Central memory CD4-positive, alpha-beta T cell (primary cell): ENCODE measurements at places on chromosomes 12 and 14.

GRCh38 chr12:96077081-96077480, 41.7 kb upstream of the LTA4H start:
- no peak for DNase-seq

DNA sequence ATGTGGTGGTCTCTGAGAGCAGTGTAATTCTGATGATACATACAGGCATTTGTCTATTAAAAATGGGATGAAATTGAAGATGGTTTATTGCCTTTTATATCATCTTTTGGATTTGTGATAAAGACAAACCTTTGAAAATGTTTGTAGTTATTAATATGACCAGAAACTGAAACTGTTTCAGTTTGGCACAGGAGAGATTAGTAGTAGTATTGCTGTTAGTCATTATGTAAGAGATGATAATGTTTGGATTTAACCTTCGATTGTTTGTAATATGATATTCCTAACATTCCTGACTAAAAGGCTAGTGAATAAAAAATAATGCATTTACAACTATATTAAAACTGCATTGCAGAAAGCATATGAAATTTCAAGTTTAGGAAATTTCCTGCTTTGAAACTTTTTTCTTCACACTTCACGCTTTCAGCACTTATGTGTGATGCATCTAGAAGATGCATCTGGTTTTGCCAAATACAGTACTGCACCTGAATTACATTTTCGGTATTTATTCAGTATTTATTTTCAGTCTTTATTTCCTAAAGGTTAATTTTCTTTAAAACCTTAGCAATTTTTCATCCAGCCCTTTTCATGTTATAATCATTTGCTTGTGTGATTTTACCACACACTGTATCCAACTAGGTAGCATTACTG, 25.5 kb downstream of the ADIPOR2 start:
- DNase-seq = no peak

DNA sequence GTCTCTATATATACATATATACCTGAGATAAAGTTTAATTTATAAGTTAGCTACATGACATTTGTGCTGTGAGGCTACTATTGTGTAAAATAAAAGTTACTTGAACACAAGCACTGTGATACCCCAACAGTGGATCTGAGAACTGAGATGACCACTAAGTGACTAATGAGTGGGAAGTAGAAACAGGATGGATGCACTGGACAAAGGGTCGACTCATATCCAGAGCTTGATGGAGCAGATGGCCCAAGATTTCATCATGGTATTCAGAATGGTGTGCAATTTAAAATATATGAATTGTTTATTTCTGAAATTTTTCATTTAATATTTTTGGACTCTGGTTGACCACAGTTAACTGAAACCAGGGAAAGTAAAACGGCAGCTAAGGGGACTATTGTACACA, 908.6 kb upstream of the MDGA2 start:
- no peak for DNase-seq

- DNase-seq = no peak
Observed at GRCh38 chr12:115001571-115002180, 317.7 kb upstream of the TBX3 start.

DNA sequence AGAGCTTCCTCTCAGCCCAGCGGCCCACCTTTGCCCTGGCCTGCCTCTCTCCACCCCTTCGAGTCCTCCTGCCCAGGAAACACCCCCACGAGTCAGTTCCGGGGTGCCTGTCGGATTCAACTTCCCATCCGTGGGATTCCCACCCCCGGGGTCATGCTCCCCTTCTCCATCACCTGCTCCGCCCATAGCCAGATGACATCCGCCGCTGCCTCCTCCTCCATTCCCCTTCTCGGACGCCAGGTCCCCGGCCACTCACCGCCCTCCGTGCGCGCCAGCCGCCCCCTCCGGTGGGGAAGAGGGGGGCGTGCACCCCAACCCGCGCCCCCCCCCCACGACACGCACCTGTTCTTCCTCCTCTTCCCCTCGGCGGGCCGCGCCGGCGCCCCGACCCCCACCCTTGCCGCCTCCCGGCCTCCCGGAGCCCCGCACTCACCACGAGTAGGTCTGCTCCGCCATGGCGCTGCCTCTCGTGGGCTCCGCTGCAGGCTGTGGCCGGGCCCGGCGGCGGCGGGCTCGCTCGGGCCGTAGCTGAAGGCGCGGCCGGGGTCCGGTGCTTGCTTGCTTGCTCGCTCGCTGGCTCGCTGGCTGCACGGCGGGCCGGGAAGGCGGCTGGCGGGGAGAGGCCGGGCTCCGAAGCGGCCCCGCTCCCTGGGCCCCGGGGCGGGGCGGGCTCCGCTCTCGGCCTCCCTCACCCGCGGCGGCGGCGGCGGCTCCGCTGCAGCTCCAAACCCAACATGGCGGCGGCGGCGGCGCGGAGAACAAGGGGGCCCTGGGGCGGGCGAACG, 554 bp downstream of the SPPL3 start:
- peak; percentile 70 for DNase-seq

GRCh38 chr12:11633968-11634367, 15.5 kb upstream of the ETV6 start:
- DNase-seq = no peak

- DNase-seq = no peak
Observed at GRCh38 chr14:39233680-39234326, at the start of gene MIA2. Gene MIA2, plus strand, starts transcription at chr14:39233915. Its CDS starts 200 bp downstream, at chr14:39234115.

DNA sequence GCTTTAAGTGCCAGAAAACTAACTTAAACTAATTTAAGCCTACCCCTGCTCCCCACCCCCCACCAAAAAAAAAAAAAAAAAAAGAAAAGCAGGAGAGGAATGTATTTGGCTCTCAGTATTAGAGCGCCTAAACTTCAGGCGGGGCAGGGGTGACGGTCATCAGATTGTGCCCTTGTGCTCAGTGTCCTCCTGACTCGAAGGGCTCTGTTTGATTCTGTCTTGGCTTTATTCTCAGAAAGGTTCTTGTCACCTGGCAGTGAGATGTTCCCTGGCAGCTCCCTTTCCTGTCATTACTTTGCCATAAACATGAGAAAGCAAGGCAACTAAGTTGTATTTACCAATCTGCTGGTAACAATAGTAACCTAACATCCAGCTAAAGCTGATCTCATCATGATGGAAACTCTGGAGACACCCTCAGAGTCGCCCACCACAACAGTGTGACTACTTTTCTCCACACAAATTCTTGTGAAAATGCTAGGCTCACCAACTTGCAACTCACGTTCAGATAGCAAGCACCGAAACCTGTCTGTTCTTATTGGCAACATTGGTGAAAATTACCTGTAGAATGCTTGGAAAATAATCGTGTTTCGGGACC, 39.0 kb upstream of the WNK1 start:
- DNase-seq = no peak

DNA sequence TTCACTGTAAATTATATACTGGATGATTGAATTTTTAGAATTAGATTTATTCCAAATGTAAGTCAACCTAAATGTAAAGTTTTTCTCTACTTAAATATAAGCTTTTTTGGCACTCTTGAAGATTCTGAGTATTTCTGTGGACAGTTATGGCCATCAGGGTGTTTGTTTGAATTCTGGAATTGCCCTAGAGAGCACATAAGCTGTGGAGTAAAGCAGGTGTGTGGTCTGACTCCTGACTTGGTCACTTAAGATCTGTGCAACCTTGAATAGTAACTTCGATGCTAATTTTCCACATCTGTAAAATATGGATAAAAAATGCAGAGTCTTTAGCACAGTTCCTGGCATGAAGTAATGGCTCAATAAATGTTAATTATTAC, 64.4 kb downstream of the FUT8 start:
- no peak for DNase-seq

DNA sequence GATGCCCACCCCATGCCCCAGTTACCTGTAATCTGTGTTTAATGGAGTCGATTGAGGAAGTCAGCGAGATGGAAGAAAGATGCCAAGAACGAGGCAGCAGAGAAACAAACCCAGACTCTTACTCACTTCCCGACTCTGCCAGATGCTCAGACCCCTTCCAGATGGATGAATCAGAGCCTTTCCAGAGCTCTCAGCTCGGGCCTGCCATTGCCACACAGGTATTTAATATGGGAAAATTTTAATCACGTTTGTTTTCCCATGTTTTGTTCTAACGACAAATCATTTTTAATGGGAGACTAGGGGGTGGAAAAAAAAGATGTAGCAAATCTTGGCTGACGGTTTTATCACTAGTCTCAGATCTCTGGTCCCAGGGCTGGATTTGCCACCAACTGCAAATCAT, 72.5 kb upstream of the SRRM4 start:
- DNase-seq = no peak

DNA sequence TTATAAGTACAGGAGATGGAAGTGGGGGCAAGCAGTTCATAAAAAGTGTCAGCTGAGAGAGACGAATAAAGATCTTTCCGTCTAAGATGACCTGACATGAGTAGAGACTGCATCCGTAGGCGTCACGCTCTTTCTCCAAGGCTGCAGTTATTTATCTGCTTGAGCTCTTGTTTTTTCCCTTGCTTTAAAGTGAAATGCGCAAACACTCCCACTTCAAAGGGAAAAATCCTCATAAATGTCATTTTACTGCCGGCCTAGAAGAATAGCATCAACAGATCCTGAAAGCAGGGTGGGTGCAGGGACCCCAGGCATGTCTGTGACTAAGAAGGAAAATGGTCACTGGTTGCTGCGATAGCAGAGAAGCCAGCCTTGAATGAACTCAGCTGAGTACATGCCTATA, 647.4 kb downstream of the MED13L start:
- DNase-seq = no peak

DNA sequence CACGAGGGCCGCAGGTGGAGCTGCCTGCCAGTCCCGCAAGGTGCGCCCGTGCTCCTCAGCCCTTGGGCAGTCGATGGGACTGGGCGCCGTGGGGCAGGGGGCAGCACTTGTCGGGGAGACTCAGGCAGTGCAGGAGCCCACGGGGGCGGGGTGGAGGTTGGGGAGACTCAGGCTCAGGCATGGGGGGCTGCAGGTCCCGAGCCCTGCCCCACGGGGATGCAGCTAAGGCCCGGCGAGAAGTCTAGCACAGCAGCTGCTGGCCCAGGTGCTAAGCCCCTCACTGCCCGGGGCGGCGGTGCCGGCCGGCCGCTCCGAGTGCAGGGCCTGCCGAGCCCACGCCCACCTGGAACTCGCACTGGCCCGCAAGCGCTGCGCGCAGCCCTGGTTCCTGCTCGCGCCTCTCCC, 39.2 kb upstream of the P2RX7 start:
- no peak for DNase-seq

- DNase-seq = no peak
Observed at GRCh38 chr12:49917788-49918173, 14.1 kb upstream of the FAIM2 start.

GRCh38 chr14:64059454-64060198, 206.8 kb downstream of the SYNE2 start:
- no peak for DNase-seq

DNA sequence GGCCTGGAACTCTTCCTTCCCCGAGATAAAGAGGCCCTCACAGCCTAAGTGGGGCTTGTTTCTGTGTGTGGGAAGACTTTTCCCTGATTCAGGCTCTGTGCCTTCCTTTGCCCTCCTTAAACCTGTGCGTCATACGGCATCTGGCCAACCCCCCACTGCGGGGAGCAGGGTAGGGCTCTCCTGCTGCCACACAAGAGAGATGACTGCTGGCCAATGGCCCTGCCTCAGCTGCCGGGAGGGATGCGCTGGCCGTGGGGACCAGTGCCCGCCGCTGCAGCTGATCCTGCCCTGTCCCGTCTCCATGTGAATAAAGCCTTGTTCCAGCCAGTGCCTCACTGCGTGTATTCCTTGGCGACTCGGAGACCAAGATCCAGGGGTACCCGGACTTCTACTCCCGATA, 42.5 kb upstream of the BEGAIN start:
- no peak for DNase-seq

GRCh38 chr12:7107636-7108002, 1.4 kb downstream of the C1RL start:
- no peak for DNase-seq

- no peak for DNase-seq
Observed at GRCh38 chr12:24895612-24896011, 53.3 kb downstream of the BCAT1 start.

DNA sequence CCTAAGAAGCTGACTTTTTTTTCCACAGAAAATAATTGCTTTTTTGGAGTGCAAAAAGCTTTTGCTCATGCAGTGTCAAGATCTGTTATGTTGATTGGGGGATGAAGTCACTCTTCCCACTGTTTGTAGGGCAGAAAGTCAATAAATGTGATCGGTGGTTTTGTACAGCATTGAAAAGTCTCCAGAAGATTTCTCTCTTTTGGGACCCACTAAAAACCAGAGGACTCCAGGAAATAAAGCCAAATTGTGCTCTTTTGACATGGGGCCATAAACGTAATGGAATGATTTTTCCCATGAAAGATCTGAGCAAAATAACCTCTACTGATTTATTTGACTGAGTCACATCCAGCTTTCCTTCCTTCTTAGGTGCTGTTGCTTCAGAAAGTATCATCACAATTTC, 122.5 kb downstream of the SNAPC1 start:
- no peak for DNase-seq

GRCh38 chr14:93263416-93263815, 56.4 kb downstream of the UBR7 start:
- DNase-seq = no peak

DNA sequence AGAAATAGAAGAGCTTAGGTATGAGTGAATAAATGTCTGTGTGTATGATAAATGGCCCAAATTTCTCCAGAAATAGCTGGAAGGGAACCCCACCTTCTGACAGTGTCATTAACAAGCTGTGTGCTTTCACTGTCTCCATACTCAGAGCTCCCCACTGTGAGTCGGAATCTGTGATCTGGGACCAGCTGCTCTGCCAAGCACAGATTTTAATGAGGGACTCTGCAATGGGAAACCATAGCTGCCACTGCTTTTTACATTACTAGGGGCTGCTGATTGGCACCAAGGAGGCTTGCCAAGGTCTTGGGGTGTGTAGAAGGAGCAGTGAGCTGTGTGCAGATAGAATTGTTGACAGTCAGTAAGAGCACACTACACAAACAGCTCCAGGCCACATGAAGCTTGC, 244.2 kb upstream of the CCDC196 start:
- no peak for DNase-seq

DNA sequence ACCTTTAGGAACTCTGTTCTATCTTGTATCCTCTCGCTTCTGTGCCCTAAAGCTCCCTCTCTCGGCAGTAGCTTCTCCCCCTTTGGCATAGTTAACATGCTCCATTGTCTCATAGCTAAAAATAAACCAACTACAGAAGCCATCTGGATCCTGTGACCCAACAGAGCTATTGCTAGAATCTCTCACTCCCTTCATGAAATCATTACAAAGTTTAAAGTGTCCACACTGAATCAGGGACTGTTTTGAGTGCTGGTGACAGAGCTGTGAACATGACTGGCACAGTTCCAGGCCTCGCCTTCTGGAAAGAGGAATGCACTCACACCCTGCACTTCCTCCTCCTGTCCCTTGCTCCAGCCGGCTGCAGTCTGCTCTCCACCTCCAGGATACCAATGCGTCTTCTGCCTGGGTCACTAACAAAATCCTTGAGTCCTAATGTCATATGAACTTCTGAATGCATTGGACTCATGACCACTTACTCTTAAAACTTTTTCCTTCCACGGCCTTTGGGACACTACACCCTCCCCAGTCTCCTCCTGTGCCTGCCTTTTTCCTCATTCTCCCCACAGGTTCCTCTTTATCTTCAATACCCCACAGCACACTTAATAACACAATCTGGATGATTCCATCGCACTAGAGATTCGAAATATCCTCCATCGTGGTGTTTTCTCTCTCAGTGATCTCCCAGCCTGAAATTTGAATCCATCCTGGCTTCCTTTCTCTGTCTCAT, 13.2 kb downstream of the PLBD1 start:
- DNase-seq = no peak
